HCEC 1CT (cell line): ENCODE measurements at places on chromosomes 16 and 17.

DNA sequence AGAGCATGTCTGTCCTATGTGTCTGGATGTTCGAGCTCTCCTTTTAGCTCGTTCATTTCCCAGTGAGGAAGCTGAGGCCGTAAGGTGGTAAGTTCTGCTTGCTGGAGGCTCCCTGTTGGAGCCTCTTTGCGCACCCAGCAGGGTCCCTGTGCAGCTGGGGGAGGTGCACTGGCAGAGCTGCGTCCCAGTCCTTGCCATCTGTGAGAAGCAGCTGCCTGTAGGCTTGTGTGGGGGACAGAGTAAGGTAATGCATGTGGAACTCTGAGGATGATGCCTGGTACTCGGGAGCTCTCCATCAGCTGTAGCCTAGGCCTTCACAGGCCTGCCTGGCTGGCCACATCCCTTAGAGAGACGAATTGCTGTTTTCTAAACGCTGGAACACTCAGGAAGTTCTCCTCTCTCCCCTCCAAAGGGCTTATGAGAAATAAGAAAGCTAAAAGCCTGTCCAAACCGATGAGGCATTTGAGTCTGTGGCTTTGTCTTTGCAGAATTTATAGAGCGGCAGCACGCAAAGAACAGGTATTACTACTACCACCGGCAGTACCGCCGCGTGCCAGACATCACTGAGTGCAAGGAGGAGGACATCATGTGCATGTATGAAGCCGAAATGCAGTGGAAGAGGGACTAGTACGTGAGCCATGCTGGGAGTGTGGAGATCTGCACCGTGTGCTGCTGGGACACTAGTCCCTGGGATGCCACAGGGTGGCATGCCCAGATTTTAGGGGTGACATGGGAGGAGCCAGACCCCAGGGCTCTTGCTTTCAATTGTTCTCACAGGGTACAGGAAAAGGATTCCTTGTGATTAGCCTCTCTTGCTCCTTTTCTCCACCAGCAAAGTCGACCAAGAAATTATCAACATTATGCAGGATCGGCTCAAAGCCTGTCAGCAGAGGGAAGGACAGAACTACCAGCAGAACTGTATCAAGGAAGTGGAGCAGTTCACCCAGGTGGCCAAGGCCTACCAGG is 1.6 kb downstream of the NDUFB10 start:
- peak; percentile 46 for DNase-seq

DNA sequence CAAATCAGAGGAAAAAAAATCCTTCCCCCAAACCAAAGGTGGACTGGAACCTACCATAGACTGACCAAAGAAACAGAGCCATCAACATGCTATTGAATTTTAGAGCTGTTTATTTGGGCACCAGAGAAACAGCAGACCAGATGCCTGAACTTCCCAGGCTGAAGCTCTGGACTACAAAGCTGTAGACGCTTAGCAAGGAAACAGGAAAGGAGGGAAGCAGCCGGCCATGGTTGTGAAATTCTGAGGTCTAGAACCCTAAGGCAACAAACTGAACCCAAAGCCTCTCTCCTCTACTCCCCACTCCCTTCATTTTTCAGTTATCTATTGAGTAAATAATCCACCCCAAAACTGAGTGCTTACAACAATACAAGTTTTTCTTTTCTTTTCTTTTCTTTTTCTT is 45.4 kb upstream of the MEIOC start:
- DNase-seq = no peak

GRCh38 chr16:81485824-81486539 is 41.4 kb downstream of the CMIP start:
- no peak for DNase-seq

GRCh38 chr16:3010510-3010909 is 2.2 kb upstream of the CLDN9 start:
- no peak for DNase-seq

DNA sequence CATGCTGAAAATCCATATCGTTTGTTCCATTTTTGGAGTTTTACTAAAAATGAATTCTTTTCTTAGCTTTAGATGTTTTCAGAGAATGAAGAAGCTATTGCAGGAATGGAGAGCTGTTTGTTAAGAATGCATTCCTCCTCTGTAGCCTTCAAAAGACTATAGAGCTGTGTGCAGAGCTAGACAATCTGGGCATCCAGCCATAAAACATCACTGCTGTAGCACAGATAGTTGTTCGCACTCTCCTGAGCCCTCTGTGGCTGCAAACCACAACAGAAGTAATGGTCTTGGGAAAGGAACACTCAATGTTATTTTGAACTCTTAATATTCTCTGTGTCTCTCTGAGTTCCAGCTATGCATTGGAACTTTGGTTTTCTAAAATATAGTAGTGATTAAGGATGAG is 4.9 kb downstream of the TNRC6C start:
- no peak for DNase-seq

GRCh38 chr17:66541461-66542128 is 239.2 kb downstream of the PRKCA start:
- no peak for DNase-seq

DNA sequence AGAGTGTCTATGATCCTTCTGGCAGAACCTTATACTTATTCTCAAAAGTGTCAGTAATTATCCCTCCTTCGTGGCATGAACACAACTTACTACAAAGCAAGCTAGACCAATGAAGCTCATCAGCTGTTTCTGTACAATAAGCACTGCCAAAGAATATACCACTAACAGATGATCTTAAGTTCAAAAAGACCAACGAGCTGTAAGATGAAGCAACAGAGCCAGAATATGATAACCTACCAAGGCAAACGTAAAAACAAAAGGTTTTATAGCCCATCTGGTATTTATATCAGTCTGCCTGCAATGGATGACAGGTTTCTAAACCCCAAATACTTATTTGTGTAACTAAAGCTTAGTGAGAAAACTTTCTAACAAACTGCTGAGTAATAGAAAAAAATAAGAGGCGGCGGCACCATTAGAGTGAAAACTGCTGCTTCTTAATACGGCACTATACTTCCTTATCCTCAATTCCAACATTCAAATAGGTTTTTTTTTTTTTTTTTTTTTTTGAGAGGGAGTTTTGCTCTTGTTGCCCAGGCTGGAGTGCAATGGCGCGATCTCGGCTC is 22.1 kb downstream of the NME2 start:
- DNase-seq = no peak
